ENCODE measurements at places on chromosomes 3 and 15.

DNA sequence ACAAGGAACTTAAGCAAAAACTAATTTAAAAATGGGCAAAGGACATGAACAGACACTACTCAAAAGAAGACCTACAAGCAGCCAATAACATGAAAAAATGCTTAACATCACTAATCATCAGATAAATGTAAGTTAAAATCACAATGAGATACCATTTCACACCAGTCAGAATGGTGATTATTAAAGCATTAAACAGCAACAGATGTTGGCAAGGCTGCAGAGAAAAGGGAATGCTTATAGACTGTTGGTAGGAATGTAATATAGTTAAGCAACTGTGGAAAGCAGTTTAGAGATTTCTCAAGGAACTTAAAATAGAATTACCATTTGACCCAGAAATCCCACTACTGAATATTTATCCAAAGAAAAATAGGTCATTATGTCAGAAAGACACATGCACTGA, 482.2 kb downstream of the SQOR start:
- DNase-seq, result no peak

DNA sequence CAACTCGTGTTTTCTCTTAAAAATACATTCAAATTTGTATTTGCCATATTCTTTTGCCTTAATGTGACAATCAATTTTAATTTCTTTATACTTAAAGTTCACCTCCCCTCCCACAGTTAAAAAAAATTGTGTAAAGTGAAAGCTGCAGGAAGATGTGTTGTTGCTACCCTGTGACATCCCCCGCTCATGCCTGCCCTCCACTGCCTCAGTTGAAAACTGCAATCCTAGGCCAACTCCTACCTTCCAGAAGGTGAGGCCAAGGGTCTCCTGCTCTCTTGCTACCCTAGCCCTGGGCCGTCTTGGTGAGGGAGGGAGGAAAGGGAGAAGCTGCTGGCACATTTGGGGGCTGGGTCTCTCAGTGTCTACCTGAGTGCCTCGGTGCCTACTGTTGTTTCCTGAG, 57.0 kb upstream of the CMTM7 start:
- peak; percentile 9 for DNase-seq

DNA sequence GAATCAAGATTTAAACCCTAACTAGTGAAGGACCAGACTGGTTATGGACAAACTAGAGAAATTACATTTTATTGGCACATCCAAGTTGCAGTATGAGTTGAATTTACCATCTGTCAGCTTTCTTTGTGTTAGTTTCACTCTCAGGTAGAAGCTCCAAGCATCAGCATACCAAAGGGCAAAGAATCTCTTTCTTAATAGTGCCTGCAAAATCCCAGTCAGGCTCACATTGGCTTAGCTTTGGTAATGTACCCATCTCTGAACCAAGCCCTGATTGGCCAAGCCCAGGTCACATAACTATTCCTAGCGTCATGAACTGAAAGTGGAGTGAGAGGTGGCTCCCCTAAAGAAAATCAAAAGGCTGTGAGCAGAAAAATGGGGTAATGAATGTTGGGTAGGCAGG, 66.9 kb downstream of the CCNL1 start:
- no peak for DNase-seq

DNA sequence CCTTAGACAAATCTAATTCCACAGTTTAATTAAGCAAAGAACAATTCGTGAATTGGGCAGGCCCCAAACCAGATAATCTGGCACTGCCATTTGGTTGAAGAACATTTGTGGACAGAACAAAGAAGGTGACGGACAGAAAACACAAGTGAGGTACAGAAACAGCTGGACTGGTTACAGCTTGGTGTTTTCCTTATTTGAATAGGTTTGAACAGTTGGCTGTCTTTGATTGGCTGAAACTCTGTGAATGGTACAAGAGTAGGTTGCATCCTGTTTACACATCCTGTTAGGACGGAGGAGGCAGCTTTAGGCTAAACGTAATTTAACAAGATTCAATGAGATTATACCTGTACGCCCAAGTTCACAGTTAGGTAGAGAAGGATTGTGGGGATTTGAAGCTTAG, 114.4 kb downstream of the LPP start:
- DNase-seq, result no peak

GRCh38 chr3:172140499-172141391, 101.4 kb downstream of the FNDC3B start:
- DNase-seq, result peak; percentile 100

DNA sequence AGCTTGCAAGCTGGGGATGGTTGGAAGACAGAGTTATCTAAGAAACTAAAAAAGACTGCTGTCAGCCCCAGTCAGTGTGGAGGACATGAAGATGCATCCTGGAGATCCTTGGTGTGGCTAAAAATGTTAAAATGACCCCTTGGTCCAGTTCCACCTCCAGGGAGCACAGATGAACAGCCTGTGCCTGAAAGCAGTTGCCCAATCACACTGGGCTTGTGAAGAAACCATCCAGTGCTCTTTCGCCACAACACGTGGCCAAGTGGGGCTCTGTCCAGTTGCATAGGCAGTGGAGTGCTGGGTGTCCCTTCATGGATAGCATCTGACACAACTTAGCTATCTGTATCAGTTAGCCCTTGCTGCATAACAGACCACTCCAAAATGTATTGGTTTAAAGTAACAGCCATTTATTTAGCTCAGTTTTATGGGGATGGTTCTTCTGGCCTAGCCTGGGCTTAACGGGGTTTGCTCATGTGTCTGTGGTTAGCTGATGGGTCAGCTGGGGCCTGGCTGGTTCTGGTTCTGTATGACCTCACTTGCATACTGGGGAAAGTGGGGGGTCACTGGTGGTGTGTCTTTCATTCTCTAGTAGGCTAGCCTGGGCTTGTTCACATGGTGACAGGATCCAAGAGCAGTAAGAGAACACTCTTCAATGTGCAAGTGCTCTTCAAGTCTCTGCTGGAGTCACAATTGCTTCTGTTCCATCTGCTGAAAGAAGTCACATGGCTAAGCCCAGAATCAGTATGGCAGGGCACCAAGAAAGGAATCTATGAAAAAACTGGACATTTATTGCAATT, 226.2 kb downstream of the PDCD6IP start:
- DNase-seq, result peak; percentile 7

- peak; percentile 2 for DNase-seq
These were observed 245.0 kb downstream of the KLF13 start for GRCh38 chr15:31571676-31572075.

GRCh38 chr3:50266836-50267235, 2.1 kb upstream of the SEMA3B start:
- DNase-seq, result no peak

DNA sequence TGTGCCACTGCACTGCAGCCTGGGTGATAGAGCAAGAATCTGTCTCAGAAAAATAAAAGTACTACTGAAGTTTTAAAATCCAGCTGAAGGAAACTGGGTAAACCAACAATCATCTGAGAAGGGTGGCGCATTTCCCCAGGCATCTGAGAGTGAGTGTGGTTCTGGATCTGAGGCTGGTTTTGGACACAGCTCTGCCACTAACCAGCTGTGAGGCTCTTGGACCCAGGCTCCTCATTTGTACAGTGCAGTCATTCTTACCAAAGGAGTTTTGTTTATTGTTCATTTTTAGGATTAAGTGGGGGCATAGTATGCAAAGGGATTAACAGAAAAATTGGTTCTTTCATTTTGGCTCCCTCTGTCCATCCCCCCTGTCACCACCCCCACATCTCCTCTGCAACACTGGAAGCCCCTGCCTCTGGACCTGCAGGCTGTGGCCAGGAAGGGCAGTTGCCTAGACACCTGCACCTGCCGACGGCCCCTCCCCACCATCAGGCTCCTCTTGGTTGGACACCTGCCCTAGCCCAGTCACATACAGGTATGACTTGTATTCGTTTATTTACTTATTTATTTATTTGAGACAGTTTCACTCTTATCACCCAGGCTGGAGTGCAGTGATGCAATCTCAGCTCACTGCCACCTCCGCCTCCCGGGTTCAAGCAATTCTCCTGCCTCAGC, 8.8 kb downstream of the NUP210 start:
- DNase-seq, result no peak

GRCh38 chr3:133834621-133835417, 29.2 kb downstream of the SRPRB start:
- no peak for DNase-seq

DNA sequence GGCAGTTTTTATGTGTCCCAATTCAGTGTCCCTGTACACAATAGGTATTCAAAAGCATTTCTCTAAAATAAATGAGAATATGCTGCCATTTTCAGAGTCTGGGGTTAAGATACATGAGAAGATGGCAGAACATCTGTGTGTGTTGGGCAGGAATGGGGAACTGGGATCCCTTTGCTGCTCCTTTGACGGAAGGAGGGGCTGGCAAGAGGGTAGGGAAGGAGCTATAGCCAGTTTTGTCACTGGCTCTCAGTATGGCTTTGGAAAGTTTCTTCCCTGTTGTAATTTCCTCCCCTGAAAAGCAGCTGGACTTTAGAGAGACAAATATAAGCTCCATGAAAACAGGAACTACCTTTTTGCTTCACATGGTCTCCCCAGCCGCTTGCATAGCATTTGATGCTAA, 137.5 kb upstream of the PRR23C start:
- DNase-seq, result no peak

GRCh38 chr3:25265284-25265683, 162.8 kb upstream of the RARB start:
- no peak for DNase-seq

- no peak for DNase-seq
These were observed 79.8 kb downstream of the AGBL1 start for GRCh38 chr15:86159468-86159867.

GRCh38 chr15:39181056-39181747, 399.7 kb upstream of the THBS1 start:
- DNase-seq, result no peak

DNA sequence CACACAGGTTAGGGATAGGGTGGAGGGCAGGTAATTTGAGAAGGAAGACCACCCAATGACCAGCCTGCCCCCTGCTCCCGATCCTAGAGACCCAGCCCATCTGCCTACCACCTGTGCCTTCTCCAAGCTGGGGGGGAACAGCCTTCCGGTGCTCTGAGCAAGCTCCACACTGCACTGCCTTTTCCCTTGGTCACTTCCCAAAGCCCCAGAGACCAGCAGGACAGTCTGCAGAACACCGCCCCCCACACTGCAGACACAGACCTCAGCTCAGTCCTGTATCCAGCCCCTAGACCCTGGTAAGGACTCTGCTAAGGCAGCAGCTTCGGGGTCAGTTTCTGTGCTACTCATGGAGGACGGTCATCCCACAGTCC, 156.9 kb downstream of the MEGF11 start:
- no peak for DNase-seq

GRCh38 chr3:116281313-116282143, 163.8 kb downstream of the LSAMP start:
- DNase-seq, result no peak

GRCh38 chr15:95758451-95758850, 572.0 kb upstream of the NR2F2 start:
- no peak for DNase-seq

- DNase-seq, result no peak
These were observed 138.5 kb downstream of the RAB11A start for GRCh38 chr15:66007663-66008262.

- DNase-seq, result no peak
These were observed 1.7 kb downstream of the NR2C2 start for GRCh38 chr3:14949126-14949525.

- no peak for DNase-seq
These were observed 20.3 kb downstream of the RGMA start for GRCh38 chr15:93068581-93069199.

GRCh38 chr3:39601241-39601640, 133.8 kb downstream of the MOBP start:
- DNase-seq, result no peak

DNA sequence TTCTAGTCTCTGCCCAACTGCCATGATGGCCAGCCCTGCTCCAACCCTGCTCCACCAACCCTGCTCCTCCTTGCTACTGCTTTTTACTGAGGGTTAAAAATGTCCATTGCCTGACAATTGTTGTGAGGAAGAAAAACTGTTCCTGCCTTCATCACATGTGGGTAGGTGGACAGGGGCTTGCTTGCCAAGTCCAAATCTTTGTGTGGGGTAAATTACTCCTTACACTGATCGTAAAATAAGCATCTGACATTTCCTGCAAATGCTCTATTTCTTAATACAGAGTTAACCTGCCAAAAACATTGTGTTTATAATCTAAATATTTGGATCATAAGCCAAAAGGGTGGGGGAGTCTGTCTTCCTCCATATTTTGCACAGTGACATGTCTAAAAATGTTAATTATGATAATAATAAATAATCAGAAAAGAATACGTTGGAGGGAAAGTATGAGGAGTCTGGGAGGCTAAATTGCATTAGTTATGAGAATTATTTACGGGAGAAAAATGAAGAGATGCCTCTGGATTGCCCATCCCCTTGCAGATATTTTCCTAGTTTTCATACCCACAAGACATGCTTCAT, 242.5 kb upstream of the TBL1XR1 start:
- DNase-seq, result peak; percentile 57

- DNase-seq, result peak; percentile 67
These were observed 218.2 kb upstream of the TPM1 start for GRCh38 chr15:62824111-62825015.

- DNase-seq, result no peak
These were observed 148.1 kb upstream of the PEX5L start for GRCh38 chr3:180184816-180185215.

DNA sequence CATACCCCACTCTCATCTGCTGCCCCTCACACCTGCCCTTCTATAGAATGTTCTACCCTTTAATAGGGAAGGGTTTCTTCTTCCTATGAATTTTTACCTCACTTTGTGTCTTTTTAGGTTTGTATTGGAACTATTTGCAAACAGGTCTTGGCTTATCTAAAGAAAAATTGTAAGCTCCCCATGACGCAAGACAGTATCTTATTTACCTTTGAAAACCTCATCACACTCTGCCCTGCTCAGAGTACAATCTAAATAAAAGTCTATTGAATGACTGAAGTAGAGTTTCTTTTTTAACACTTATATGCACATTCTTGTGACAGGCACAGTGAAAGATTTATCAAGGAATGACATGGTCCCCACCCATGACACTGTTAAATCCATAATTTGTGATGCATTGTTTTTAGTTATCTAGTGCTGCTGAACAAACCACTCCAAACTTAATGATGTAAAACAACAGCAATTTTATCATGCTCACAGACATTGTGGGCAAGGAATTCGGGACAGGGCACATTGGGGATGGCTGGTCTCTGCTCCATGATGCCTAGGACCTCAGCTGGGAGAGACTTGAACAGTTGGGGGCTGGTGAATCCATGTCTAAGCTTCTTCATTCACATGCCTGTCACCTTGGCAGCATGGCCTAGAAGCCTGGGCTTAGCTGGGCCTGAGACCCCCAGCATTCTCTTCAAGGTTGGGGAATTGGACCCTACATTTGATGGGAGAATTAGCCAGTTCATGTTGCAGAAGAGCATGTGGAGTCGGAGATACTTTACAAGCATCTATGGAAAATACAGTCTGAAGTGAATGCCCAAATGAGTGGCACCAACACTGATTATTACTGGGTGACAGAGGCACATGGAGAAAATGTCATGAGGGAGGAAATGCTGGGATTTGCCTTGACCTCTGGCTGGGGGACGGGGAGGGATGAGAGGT, 252.2 kb upstream of the CTDSPL start:
- DNase-seq, result no peak
